ENCODE measurements at places on chromosomes 1 and 21.
A peak's percentile ranks its signal among the peaks of the same experiment; 100 is the strongest.

DNA sequence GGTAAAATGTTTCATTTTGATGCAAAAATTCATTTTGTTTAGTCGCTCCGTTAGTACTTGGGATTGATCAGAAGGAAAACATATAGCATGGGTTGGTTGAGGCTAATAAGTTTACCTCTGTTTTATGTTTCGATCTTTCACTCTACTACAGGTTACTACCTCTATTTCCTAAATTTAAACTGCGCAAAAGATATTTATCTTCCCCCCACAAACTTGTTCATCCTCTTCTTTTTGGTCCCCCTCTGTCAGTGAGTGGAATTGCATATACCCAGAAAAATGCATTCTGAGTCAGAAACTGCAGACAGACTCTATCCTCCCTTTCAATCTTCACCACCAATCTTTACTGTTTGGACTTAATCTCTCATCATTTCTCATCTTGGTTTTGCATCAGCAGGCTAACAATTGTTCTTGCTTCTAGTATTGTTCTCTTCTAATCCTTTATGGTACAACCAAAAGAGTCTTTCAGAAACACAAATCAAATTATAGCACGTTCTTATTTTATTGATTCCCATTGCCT is 316.0 kb upstream of the ADGRL4 start:
- no peak for DNase-seq

- no peak for DNase-seq
Observed at GRCh38 chr1:37250371-37250770, 216.1 kb upstream of the GRIK3 start.

- peak; percentile 78 for DNase-seq
Observed at GRCh38 chr1:31227891-31228568, 11.7 kb downstream of the NKAIN1 start.

- DNase-seq = no peak
Observed at GRCh38 chr1:158649052-158649451, 37.5 kb downstream of the SPTA1 start.

GRCh38 chr21:42319851-42320572 is 4.8 kb upstream of the TFF3 start:
- DNase-seq = no peak

- DNase-seq = no peak
Observed at GRCh38 chr1:235932090-235932510, 65.4 kb upstream of the LYST start.

DNA sequence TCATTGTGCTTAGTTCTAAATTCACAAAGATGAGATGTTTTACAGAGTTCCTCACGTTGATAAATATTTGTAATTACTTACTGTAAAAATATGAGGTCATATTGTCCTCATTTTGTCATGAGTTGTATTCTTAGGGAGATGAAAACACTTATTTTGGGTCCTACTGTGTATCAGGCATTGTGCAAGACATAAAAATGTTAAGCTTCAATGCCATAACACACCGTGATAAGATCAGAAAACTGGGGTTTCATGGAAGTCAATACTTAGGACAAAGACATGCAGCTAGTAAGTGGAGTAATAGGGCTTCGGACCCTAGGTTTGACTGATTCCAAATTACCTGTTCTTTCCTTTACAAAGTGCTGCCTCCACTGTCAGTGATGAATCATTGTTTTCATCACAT is 720.7 kb upstream of the ZP4 start:
- no peak for DNase-seq

- no peak for DNase-seq
Observed at GRCh38 chr1:150017206-150017750, 6.8 kb upstream of the OTUD7B start.

DNA sequence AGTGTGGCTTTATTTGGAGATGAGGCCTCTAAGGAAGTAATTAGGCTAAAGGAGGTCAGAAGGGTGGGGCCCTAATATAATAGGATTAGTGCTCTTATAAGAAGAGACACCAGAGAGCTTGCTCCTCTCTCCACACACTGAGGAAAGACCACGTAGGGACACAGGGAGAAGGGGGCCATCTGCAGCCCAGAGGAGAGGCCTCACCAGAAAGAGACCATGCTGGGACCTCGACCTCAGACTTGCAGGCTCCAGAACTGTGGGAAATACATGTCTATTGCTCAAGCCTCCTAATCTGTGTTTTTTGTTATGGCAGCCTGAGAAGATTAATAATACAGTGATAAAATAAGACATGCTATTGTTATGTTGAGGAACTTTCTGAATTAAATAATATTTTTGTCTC is 8.3 kb downstream of the RCAN1 start:
- peak; percentile 35 for DNase-seq

DNA sequence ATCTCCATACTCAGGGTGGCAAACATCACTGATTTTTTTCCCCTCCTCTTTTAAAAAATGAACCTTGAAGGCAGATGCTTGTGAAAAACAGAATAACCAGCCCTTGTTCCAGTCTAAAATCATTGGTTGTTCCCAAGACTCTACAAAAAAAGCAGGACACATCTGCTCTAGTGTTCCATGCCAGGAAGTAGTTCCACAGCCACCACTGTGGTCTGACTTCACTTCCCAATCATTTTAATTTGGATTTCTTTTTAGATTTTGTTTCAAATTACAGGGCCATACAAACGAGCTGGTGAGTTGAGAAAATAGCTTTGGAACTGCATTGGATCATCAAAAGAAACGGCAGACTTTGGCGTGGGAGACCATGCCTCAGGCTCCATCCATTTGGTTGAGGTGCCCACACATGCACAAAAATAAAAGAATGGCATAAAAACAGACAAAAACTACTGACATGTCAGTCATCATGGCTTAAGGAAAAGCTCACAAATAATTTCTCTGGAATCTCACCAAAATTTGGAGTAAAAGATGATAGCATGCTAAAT is 210.0 kb downstream of the GABPA start:
- DNase-seq = no peak

- DNase-seq = peak; percentile 74
Observed at GRCh38 chr1:155938220-155938627, 3.2 kb upstream of the RXFP4 start.

DNA sequence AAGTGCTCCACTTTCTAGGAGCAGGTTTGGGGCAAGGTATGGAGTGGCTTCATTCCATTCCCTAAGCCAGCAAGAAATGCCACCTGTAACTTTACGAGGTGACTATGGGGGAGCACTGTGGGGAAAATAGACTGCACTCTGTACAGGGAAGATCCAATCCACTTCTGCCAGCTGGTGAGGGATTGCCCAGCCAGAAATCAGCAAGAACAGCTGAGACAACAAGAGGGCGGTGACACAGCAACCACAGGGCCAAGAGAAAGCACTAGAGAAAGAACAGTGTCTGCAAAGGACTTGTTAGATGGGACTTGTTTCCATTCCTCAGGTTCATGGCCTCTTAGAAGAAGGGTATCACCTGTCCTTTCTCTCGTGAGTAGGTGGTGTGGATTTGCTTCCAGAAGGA is 19.6 kb downstream of the CAPN8 start:
- no peak for DNase-seq

DNA sequence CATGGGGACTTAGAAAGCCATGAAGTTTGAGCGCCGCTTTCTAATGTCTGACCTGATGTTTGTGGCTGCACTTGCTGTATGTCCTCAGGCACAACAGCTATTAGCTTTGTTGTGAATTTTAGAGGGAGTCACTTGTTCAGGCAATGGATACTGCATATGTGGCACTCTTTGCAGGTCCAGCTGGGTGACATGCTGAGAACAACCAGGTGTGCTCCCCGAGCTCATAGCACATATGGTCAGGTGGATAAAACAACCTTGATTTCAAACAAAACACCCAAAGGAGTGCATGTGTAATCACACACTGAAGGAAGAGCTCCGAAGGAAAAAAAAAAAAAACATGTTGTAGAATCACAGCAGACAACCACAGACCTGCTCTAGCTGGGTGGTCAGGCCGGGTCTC is 178.6 kb downstream of the BACH1 start:
- no peak for DNase-seq

DNA sequence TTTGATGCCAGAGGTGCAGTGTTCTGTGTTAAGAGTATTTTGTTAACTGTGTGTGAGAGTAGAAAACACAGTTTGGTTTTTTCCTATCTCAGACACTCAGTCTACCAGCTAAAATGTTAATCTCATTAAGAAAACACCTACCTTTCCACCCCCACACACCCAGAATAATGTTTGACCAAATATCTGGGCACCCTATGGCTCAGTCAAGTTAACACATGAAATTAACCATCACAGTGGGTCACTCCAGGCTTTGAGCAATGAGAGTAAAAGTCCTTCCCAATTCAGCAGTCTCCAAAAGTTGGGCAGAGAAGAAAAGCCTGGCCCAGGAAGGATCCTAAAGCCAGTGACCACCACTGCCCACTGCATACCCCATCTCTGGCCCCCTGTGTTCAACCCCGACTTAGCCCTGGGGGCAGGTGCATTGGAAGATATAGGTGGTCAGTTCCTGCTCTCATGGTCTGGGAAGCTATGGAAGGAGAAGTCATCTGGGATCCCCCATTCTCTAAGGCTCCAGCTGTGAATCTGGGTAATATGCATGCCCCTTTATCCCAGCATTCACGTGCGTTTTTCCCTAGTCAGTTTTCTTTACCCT is 50.2 kb upstream of the CSF3R start:
- no peak for DNase-seq

GRCh38 chr1:231045286-231045685 is 5.2 kb upstream of the FAM89A start:
- no peak for DNase-seq

GRCh38 chr1:198604975-198605374 is 33.9 kb upstream of the PTPRC start:
- DNase-seq = no peak

GRCh38 chr1:211829343-211830054 is 1.1 kb downstream of the LPGAT1 start:
- peak; percentile 31 for DNase-seq

DNA sequence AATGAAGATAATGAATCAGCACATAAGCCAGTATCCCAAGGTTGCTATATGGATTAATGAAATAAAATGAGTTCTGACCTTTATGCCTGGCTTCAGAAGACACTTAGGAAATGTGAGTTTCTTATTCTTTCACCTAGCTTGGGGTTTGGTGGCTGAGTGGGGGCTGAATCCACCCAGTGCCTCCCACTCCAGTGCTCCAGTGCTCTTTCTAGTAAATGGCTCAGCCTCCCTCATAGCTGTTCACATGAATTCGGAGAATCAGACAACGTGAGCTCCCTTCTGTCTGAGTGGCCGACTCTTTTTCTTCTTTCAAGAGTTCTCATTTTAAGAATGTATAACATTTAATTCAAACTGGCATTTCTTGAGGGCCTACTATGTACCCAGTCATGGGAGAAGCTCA is 43.5 kb downstream of the TRABD2B start:
- no peak for DNase-seq

DNA sequence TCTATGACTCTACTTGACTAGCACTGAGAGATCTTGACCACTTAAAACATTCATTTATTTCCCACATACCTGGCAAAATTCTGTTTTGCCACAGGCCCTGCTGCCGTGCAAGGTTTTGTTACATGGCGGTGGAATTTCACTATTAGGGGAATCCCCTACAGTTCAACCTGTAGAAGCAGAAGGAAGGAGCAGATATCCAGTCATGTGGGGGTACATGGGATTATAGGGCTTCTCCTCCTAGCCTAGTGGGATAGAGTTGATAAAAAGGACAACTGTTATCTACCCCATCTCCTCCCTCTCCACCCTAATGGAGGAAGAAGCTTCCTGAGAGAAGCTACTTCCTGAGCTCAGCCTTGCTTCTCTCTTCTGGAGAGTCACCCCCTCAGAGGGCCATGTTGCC is 17.7 kb upstream of the PROK1 start:
- DNase-seq = no peak

GRCh38 chr1:192488058-192488457 is 87.5 kb upstream of the RGS1 start:
- DNase-seq = peak; percentile 31

DNA sequence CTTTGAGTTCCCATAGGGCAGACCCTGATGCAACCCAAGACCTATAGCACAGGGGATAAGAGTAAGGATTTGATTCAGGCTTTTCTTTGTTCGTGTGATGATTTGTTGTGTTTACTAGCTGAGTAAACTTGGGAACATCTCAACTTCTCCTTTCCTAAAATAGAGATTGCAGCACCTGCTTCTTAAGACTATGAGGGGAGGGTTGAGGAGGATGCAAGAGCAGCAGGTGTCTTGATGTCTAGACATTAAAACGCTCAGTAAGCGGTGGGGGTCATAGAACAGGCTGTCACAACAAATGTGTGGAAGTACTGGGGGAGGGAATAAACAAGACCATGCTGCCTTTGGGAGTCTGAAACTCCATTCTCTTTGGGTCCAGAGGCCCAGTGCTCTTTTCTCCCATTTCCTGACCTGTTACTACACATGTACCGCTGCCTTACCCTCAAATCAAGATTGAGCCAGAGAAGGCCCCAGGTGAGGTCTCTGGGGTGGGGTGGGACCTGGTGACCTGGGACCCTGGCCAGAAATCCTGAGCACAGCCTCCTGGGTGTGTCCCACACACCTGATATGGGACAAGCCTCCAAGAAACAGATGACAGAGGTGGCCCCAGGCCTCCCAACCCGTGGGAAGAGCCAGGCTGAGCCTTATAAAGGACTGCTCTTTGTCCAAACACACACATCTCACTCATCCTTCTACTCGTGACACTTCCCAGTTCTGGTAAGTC is at the start of gene S100A7A:
Gene S100A7A, plus strand, starts transcription at position 671 of the 721 bp plus-strand sequence. CDS start 1,563 bp downstream, outside the sequence.
- DNase-seq = no peak

DNA sequence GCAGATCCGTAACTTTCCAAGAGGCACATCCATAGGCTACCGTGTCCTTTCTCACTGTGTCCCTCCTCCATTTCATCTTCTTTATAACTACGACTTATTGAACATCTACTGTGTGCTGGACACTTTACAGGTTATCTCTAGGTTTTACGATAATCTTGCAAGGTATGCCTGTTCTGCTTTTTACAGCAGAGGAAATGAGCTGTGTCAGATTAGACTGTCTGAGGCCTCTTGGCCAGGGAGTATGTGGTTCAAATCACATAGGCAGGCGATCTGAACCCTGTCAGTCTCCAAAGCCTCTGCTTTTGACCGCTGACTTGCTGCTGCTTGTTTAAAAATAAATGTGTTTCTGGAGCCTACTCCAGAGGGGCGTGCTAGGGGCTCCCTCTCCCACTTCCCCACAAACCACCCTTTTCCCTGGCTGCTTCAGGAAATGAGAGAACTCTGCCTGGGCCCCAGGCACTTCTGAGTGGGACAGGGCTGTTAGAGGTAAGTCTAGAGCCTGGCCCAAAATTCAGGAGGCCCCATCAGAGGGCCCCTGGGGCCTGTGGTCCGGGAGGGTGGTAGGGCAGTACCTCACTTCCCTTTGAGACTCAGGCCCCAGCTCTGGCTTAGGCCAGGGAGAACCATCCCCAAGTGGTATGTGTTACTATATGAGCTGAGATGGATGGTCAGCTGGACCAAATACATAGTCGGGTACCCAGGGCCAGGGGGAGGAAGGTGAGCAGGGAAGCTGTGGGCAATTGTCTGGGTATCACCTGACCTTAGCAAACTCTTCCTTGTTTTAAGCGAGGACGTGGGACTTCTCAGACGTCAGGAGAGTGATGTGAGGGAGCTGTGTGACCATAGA is 4.4 kb downstream of the PSEN2 start:
- DNase-seq = no peak

DNA sequence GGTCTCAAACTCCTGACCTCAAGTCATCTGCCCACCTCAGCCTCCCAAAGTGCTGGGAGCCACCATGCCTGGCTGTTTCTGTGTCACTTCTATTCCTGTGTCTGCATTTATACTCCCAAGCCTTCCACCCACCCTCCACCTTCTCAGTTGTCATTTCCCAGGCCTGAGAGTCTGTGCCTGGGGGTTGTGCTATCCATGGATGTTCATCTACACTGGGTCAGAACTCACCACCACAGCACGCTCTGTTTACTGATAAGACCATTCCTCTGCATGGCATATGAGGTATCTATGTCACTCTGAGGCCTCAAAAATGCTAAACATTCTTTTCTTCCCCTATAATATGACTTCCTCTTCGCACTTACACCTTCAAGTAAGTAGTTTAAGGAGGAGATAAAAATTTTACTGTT is 6.1 kb downstream of the NENF start:
- DNase-seq = no peak

GRCh38 chr1:47823040-47823808 is 174.0 kb downstream of the TRABD2B start:
- no peak for DNase-seq

All from neural progenitor cell (in vitro differentiated cells).